ENCODE measurements at places on chromosomes 12 and 14.

- DNase-seq, result no peak
Measured at GRCh38 chr12:48882315-48882687, 16.6 kb upstream of the RND1 start.

DNA sequence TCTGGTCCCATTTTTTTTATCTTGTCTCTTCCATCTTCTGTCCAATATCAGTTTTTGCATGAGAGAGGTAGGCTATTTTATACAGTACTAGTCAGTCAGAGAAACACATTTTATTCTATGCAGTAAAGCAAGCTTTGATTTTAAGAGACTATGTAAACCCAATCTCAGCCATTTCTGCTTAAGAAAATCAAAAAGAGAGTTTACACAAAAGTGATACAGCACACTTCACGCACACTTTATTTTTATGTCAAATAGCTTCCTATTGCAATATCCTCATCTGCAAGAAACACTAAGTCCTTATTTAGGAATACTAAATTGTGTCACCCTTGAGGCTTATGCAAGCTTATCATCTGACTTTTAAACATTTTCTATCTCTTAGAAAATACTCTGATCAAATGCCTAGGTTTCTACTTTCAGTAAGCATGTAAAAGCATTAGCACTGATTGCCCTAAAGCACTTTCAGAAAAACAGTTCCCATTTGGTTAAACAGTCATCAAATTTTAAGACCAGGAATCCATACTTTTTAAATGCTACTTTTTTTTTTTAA is 78.3 kb downstream of the MED13L start:
- DNase-seq, result no peak

DNA sequence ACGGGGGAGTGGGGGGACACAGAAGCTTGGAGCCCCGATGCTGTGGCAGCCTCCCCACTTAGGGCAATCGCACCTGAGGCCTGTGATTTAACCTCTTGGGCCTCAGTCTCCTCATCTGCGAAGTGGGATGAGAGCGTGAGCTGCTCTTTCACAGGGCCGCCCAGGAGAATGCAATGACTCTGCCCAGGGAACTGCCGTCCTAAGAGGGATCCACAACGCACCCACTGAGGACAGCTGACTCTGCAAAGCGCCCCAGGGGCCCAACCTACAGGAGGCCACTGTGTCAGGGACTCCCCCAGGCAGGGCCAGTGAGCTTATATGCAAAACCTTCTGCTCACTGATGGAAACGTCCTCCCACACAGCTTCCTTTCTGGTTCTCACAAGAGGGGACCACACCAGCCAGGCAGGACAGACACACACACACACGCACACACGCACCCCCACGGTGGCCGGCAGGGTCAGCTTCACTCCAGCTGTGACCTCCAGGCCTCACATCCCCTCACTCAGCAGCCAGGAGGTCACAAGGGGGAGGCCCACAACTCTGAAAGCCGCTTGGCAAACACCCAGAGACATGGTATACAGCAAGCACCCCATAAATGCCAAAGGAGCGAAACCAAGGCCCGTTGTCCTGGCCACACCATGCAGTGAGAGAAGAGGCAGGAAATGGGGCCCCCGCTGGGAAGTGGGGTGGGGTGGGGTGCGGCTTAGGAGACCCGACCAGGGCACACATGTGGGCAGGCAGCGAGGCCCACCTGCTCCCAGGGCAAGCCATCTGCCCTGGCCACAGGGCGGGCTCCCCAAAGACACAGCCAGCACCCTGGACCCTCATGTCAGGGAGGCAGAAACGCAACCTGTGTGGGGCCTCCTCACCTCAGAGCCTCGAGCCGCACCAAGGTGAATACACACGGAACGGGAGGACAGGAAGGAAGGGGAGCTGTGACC is 73.3 kb downstream of the NCOR2 start:
- no peak for DNase-seq

GRCh38 chr14:22830443-22831010 is 840 bp downstream of the MRPL52 start:
- no peak for DNase-seq

DNA sequence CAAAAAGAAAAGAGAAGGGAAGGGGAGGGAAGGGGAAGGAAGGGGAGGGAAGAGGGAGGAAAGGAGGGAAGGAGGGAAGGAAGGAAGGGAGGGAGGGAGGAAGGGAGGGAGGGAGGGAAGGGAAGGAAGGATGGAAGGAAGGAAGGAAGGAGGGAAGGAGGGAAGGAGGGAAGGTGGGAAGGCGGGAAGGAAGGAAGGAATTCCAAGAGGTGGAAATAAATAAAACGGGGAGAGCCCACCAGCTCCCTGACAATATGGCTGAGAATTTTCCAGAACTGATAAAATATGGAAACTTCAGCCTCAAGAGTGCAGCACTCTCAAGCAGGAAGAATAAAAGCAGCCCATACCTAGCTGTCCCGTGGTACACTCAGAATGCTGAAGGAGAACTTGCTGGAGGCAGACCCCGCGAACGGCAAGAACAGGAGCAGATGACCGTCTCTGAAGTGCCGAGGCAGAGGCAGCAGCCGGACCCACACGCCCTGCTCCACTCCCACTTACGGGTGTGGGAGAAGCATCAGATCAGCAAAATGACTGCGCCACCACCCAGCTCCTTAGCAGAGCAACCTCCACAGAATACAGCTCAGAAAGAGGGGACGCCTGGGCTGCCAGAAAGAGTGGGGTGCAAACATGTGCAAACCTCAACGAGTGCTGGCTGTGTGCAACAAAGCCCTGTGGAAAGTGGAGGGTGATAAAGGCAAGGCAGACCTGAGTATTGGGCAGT is 34.1 kb upstream of the INF2 start:
- no peak for DNase-seq

- no peak for DNase-seq
Measured at GRCh38 chr12:31008241-31008761, 65.4 kb upstream of the DDX11 start.

DNA sequence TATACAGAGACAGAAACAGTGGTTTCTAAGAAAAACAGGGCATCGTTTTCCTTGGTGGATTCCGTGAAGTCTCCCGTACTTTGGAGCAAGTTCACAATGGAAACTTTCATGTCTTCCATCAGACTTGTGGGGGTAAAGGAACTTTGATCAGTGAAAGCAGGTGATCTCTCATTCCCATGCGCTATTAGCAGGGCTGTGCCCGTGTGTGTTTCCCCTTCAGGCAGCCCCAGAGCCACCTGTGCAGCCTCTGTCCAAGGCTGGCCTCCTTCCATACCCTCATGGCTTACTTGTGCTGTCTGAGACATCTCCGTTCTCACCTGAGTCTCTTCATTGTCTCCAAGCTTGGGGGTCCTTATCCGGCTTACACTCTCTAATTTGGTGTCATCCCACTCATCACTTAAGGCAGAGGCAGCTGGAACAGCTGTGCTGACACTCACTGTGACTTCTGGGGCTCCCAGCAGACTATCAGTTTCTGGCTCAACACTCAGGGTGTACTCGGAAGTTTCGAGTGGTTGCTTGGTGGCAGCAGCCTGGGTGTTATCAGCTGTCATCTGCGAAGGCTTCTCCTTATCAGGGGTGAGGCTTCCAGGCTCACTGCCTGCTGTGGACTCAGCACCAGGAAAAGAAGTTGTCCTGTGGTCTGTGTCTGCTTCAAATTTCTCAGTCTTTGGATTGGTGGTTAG is 13.8 kb downstream of the ARMH4 start:
- no peak for DNase-seq

GRCh38 chr14:99727096-99727870 is 43.2 kb downstream of the CYP46A1 start:
- DNase-seq, result no peak

GRCh38 chr12:7092229-7092985 is at the start of gene C1R:
TSS of gene C1R (minus strand) at chr12:7092445. CDS start at chr12:7092388, 57 bp downstream.
- peak; percentile 55 for DNase-seq

- DNase-seq, result no peak
Measured at GRCh38 chr14:41449066-41449465, 157.6 kb upstream of the LRFN5 start.

- DNase-seq, result no peak
Measured at GRCh38 chr12:108747563-108747962, 16.2 kb upstream of the CORO1C start.

GRCh38 chr12:117350140-117350539 is 11.3 kb downstream of the NOS1 start:
- no peak for DNase-seq

GRCh38 chr14:99961826-99962518 is 103.2 kb upstream of the EVL start:
- no peak for DNase-seq

- no peak for DNase-seq
Measured at GRCh38 chr12:127963933-127964332, 303.0 kb upstream of the TMEM132C start.

GRCh38 chr14:59882957-59883356 is 12.4 kb upstream of the RTN1 start:
- DNase-seq, result no peak

DNA sequence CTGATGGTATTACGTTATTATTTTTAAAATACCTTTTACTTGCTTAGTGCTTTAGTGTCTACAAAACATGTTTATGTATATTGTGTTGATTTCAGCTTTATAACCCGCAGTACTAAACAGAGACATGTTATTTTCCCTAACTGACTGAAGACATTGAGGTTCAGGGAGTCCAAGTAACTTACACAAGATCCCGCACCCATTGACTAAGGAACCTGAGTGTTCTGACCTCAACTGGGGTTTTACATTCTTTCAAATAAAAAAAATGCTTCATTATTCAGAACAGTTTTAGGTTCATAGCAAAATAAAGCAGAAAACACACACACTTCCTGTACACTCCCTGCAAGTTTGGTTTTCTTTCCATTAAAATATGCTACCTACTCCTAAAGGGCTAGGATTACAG is 60.4 kb upstream of the METAP2 start:
- DNase-seq, result no peak

GRCh38 chr14:65637780-65638179 is 225.2 kb downstream of the FUT8 start:
- DNase-seq, result peak; percentile 5

- no peak for DNase-seq
Measured at GRCh38 chr12:15688838-15689625, 100.2 kb downstream of the EPS8 start.

DNA sequence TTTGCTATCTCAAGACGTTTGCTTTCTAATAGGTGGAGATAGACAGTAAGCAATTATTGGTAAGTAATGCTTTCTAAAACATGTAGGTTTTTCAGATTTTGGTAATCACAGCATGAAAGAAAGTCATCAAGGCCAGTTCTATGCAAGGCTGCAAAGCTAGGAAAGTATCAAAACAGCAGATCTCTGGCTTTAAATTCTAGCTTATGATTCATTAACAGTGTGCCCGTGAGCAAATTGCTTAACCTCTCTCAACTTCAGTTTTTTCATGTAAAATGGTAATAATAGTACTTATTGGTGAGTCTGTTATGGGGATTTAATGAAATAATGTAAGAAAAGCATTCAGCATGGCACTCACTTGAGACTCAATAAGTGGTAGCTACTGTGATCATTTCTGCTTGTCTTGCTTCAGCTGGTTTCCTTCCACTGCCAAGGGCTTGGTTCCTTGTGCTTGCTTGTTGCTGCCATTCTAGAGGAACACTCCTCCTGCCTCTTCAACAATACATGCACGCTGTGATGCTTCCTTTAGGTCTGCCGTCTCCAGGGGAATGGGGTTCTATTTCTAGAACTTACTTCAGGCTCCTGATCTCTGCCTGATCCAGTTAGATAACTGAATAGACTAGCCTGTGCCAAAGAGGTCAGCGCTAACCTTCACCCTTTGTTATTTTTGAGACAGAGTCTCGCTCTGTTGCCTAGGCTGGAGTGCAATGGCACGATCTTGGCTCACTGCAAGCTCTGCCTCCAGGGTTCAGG is 88.4 kb downstream of the CAND1 start:
- no peak for DNase-seq

- no peak for DNase-seq
Measured at GRCh38 chr14:34324363-34324795, 137.7 kb downstream of the SPTSSA start.

DNA sequence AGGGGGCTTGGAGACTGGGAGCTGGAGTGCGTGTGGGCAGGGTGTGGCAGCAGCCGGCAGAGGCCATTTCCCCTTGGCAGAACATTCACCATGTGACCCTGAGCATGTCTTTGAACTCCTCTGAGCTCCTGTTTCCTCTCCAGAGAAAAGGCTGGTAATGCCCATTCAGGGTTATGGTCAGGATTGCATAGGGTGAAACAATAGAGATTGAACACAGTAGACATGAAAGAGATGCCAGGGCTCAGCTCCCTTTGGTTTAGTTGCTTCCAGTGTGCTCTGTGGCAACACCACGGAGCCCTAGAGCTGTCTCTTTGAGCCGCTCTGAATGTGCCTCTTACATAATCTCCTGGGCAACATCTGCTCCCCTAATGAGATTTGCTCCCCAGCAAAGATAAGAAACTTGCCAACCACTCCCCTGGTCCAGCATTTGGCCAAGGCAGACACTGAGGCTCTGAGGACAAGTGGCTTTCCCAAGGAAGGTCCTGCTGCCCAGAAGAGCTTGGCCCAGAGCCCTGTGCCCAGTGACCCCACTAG is 4.6 kb downstream of the IFI27 start:
- no peak for DNase-seq

- DNase-seq, result no peak
Measured at GRCh38 chr14:104908303-104908702, 16.4 kb upstream of the PLD4 start.

GRCh38 chr12:87085286-87085685 is 829.1 kb upstream of the MGAT4C start:
- no peak for DNase-seq

- DNase-seq, result no peak
Measured at GRCh38 chr14:95536671-95537070, 1.8 kb downstream of the GLRX5 start.

GRCh38 chr12:19799895-19800602 is 360.8 kb downstream of the AEBP2 start:
- no peak for DNase-seq

- no peak for DNase-seq
Measured at GRCh38 chr12:122866379-122866778, 29.5 kb downstream of the VPS37B start.

GRCh38 chr12:78371284-78371683 is 493.3 kb upstream of the SYT1 start:
- no peak for DNase-seq

DNA sequence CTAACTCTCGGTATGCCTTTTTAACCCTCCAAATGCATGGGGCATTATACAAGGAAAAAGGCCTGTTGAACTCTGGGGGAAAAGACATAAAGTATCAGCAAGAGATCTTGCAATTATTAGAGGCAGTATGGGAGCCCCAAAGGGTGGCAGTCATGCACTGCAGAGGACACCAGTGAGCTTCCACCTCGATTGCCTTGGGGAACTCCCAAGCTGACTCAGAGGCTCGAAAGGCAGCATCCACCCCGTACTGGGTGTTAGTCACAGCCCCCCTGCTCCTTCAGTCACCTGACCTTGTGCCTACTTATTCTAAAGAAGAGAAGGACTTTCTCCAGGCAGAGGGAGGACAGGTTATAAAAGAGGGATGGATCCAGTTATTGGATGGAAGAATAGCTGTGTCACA is 781.4 kb upstream of the TMEM132C start:
- peak; percentile 61 for DNase-seq

- DNase-seq, result no peak
Measured at GRCh38 chr14:74495356-74495755, 1.8 kb downstream of the ISCA2 start.

All from HFF-Myc (cell line).